ENCODE measurements at places on chromosomes 4 and X.

GRCh38 chr4:83075311-83076095 is 39.0 kb downstream of the PLAC8 start:
- DNase-seq = no peak

- no peak for DNase-seq
Observed at GRCh38 chrX:1099146-1099770, 113.2 kb downstream of the CRLF2 start.

GRCh38 chrX:15416133-15416993 is 32.1 kb upstream of the VEGFD start:
- no peak for DNase-seq

DNA sequence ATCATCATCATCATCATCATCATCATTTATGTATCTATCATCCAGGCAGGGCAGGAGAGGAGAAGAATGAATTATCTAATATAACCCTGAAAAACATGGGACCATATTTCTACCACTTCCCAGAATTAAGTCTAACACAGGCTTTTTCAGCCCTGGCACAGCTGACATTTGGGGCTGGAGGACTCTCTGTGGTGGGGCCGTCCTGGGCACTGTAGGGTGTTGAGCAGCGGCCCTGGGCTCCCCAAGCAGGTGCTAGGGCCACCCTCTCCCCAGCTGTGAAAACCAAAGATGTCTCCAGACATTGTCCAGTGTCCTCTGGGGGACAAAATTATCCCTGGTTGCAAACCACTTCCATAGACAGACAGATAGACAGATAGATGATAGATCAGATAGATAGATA is 288.4 kb downstream of the CRLF2 start:
- no peak for DNase-seq

DNA sequence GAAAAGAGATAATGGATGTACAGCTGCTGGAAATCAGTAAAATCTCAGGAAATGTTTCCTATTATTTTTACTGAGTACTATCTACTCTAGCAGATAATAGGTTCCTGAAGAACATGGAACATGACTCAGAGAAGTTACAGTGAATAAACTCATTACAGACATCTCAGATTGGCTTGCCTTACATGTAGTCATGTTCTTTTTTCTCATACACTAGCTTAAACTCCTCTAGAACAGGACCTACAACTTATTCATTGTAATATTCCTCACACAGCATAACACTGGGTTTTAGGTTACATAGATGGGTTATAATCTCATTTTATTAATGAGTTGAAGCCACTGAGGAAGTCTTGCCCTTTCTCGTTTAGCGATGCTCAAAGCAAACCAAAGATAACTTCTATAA is 86.9 kb upstream of the BMP2K start:
- no peak for DNase-seq

DNA sequence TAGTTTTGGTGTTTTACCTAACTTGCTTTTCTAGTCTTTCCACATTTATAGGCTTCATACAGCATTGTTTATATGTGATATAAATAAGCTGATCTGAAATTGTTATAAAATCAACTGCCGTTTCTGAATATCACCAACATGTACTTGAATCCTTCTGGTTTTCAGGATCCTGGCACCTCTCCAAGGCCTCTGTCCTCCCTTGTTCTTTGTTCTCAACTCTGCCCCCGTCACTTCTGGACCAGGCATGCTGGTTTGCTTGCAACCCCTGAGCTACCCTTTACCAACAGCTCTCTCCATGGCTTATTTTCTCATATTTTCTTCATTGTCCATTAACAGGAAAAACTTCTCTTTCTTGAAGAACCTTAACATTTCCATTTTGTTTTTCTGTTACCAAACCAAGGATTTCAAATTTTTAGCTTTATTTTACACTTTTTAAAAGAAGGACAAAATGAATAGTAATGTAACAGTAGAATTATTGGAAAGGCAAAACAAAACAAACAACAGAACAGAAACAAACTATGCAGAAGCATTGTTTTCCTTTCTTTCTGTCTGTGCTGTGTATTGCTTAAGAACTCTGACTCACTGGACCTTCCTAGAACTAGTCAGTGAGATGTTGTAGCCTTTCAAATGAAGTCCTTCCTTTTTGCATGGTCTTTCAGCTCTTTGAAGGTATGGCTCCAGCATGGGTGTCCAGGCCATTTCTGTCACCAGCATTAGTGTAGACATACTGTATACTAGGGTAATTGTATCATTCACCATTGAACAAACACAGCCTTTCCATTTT is 44.8 kb downstream of the BANK1 start:
- no peak for DNase-seq

DNA sequence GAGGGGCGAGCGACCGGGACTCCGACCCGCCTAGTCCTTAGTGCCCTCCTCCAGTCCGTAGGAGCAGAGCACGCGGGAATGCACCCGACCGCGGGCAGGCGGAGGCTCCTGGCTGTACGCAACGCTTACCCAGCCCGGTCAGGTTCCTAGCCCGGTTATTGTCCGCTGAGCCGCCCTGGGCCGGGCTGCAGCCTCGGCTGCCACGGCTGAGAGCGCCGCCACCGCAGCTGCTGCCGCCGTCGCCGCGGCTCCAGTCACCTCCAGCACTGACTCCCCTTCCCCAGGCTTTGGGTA is at the start of gene AMER1:
Gene AMER1, minus strand, starts transcription at position 268 of the 294 bp plus-strand sequence. CDS start 12,422 bp downstream, outside the sequence.
- no peak for DNase-seq

DNA sequence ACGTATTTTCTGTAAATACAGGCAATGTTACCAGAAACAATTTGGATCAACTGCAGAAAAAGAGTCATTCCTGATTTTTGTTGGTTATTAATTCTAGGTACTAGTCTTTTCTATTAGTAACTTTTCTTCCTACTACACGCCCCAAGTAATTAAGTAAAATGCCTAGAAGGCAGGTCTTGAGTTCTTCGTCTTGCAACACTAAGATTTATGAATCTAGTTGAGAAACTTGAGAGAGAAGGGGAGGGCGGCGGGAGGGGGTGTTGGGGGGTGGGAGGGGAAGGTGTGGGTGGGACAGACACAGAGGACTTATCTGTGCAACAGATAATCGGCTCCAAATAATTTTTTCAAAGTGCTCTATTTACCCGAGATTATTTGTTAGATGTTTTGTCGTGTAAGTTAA is 3.0 kb downstream of the RAP2C start:
- no peak for DNase-seq

GRCh38 chrX:150477371-150477770 is 91.0 kb upstream of the MTM1 start:
- DNase-seq = no peak

GRCh38 chrX:82219129-82219528 is 1017.2 kb downstream of the SH3BGRL start:
- DNase-seq = no peak

- DNase-seq = no peak
Observed at GRCh38 chr4:140764785-140765392, 8.7 kb upstream of the TBC1D9 start.

- no peak for DNase-seq
Observed at GRCh38 chr4:145195167-145195952, 15.0 kb upstream of the OTUD4 start.

DNA sequence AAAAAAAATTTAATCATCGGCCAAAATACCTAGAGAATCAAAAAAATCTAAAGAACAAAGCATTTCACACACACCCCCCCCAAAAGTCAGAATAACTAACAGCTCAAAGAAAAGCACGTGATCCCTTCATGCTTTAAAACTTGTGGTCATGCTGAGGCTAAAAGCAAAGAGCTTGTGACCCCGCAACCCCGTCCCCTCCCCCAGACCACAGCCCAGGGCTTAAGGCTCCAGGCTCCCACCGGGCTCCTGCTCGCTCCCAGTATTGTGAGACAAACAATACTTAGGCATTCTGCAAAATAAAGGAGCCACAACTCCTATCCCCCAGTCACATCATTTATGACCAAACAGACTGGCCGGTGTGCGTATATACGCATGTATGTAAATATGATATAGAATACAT is 62.1 kb upstream of the CCDC160 start:
- DNase-seq = no peak
